ENCODE measurements at places on chromosomes 2 and 18.

- DNase-seq, result peak; percentile 32
Measured at GRCh38 chr2:74849228-74849892, 15.4 kb downstream of the HK2 start.

GRCh38 chr2:134193006-134193405, 60.9 kb upstream of the MGAT5 start:
- DNase-seq, result no peak

DNA sequence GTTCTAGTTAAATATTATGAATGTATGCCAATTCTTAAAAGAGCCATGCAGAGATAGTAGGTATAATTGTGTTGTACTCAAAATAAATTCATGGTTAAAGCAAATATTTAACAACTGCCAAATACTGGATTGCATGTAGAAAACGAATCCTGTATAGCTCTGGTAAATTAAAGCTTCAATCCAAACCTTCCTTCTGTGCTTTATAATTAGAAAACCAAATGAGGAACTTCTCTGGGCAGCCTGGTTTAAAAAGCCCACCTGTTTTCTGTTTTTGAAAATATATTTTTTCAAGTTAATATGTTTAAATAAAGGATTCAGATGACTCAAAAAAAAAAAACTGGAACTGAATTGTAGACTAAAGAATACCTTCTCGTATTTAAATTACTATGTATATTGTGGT, 48.3 kb upstream of the ITGA4 start:
- no peak for DNase-seq

DNA sequence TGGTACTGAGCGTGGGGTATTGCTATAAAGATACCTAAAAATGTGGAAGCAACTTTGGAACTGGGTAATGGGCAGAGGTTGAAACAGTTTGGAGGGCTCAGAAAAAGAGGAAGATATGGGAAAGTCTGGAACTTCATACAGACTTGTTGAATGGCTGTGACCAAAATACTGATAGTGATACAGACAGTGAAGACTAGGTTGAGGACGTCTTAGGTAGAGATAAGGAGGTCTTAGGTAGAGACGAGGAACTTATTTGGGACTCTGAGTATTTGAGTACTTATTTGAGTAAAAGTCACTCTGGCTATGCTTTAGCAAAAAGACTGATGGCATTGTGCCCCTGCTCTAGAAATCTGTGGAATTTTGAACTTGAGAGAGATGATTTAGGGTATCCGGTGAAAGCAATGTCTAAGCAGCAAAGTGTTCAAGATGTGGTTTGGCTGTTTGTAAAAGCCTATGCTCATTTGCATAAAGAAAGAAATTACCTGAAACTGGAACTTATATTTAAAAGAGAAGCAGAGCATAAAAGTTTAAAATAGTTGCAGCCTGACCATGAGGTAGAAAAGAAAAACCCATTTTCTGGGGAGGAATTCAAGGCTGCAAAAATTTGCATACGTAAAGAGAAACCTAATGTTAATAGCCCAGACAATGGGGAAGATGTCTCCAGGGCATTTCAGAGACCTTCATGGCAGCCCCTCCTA, 219.6 kb downstream of the PDE1A start:
- DNase-seq, result no peak

DNA sequence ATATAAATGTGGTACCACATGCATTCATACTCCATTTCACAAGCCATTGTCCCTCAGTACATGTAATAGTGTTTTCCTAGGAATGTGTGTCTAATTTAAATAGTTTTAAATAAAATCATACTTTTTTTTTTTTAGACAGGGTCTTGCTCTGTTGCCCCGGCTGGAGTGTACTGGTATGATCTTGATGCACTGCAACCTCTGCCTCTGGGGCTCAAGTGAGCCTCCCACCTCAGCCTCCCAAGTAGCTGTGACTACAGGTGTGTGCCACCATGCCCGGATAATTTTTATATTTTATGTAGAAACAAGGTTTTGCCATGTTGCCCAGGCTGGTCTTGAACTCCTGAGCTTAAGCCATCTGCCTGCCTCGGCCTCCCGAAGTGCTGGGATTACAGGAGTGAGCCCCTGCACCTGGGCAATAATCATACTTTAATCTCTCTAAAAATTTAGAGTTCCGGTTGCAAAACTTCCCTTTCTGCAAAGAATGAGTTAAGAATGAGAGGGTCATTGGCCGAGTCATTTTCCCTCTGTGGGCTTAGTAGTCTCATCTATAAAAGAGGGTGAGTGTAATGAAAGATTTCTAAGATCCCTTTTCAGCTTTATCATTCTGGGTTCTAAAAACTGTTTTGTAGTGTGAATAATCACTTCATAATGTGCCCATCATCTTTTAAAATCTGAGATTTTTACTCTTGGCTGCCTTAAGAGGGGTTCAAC, 116.0 kb upstream of the PELI1 start:
- DNase-seq, result no peak

- peak; percentile 91 for DNase-seq
Measured at GRCh38 chr2:73268830-73269685, 15.2 kb downstream of the FBXO41 start.

DNA sequence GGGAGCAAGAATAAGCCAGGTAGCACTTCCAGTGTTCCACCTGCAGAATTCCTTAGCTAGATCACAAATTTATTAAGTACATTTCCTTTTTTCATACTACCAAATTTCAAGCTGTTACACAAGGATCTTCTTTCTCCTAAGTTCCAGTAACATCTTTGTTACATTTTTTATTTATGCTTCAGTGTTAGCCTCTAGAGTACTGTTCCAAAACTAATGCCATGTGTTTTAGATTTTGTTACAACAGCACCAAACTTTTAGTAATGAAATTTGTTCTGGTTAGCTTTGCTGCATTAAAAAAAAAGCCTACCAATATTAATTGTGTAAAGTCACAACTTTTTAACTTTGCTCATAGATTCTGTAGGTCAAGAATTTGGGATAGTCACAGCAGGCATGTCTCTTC, 161.1 kb downstream of the CAMKMT start:
- DNase-seq, result no peak
